T-helper 17 cell (primary cell): ENCODE measurements at places on chromosomes 3 and 15.

- H3K27ac ChIP-seq, result no peak overlapping the region
- no peak overlapping the region for H3K4me3 ChIP-seq
- DNase-seq, result no peak
- peaks cover 28% of the 10 kb centered on the region for H3K27me3 ChIP-seq
- H3K4me1 ChIP-seq, result no peaks in the 10 kb centered on the region
Observed at GRCh38 chr15:86106306-86106705, 26.6 kb downstream of the AGBL1 start.

DNA sequence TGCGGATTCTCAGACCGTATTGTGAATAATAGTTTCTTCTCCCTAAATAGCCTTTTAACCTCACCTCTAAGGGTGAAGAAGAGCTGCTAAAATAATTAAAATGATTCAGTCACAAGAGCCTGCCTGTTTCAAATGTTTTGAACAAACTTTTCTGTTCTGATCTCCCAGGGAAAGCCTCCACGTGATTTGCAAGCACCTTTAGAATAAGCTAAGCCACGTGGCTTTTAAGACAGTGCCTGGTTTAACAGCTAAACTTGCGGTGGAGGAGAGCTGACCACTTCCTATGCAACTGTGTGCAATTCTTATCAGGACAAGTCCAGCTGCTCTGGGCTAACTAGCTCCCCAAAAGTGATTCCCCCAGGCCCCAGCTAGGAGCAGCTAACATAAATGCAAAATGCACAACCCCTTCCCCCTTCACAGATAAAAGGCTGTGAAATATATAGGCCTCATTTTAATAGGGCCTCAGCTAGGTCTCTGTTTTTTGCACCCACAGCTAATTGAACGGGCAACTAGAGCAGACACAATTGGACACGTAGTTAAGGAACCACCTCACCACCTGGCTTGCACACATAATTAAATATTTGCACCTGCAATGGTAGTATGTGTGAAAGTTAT lies 401.2 kb upstream of the NR2F2 start:
- DNase-seq, result no peak
- H3K36me3 ChIP-seq, result no peaks in the 10 kb centered on the region
- no peaks in the 10 kb centered on the region for H3K27me3 ChIP-seq
- no peak overlapping the region for H3K4me3 ChIP-seq

DNA sequence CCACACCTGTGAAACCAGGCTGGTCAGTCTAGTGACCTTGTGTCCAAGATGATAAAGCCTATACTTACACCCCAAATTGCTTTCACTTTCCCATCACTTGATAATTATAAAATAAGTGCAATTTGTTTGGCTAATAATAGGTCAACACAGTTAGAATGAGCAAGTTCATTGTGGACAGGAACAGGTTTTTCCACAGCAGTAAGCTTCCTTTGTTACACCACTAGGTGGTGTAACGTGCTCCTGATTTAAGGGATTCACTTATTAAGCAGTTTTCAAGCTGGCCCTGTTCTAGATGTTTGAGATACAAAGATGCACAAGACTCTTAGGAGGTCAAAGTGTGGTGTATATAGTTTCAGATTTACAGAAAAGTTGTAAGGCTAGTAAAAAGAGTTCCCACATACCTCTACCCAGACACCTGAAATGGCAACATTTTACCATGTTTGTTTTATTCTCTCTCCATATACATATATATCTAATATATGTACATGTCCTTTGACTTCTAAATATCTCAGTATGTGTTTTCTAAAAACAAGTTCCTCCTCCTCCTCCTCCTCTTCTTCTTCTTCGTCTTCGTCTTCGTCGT lies 6.8 kb upstream of the MFSD1 start:
- no peak for DNase-seq
- H3K27ac ChIP-seq, result no peak overlapping the region
- no peaks in the 10 kb centered on the region for H3K27me3 ChIP-seq
- no peak overlapping the region for H3K4me3 ChIP-seq
- H3K36me3 ChIP-seq, result no peaks in the 10 kb centered on the region
- peaks cover 3% of the 10 kb centered on the region for H3K4me1 ChIP-seq

- no peak overlapping the region for H3K4me3 ChIP-seq
- H3K36me3 ChIP-seq, result no peaks in the 10 kb centered on the region
- no peaks in the 10 kb centered on the region for H3K4me1 ChIP-seq
- H3K27me3 ChIP-seq, result peaks cover 21% of the 10 kb centered on the region
- no peak for DNase-seq
- H3K27ac ChIP-seq, result no peak overlapping the region
Observed at GRCh38 chr3:113873293-113873692, 34.7 kb downstream of the GRAMD1C start.

GRCh38 chr3:103060242-103060641 lies 625.4 kb downstream of the ZPLD1 start:
- H3K4me3 ChIP-seq, result no peak overlapping the region
- no peaks in the 10 kb centered on the region for H3K27me3 ChIP-seq
- DNase-seq, result no peak
- no peak overlapping the region for H3K27ac ChIP-seq

GRCh38 chr3:60469481-60469880 lies 781.8 kb downstream of the FHIT start:
- H3K4me1 ChIP-seq, result no peaks in the 10 kb centered on the region
- H3K36me3 ChIP-seq, result no peaks in the 10 kb centered on the region
- no peak overlapping the region for H3K27ac ChIP-seq
- DNase-seq, result no peak
- H3K4me3 ChIP-seq, result no peak overlapping the region
- no peaks in the 10 kb centered on the region for H3K27me3 ChIP-seq

GRCh38 chr15:34109797-34110663 lies 8.1 kb downstream of the PGBD4 start:
- no peaks in the 10 kb centered on the region for H3K36me3 ChIP-seq
- peaks cover 14% of the 10 kb centered on the region for H3K27me3 ChIP-seq
- DNase-seq, result no peak
- H3K27ac ChIP-seq, result no peak overlapping the region
- no peaks in the 10 kb centered on the region for H3K4me1 ChIP-seq
- H3K4me3 ChIP-seq, result no peak overlapping the region

GRCh38 chr3:52299879-52300611 lies 12.4 kb downstream of the GLYCTK start:
- H3K4me1 ChIP-seq, result peaks cover 14% of the 10 kb centered on the region
- no peak overlapping the region for H3K4me3 ChIP-seq
- H3K27me3 ChIP-seq, result no peaks in the 10 kb centered on the region
- no peaks in the 10 kb centered on the region for H3K36me3 ChIP-seq
- no peak for DNase-seq
- H3K27ac ChIP-seq, result no peak overlapping the region

GRCh38 chr3:129329858-129330257 lies 51.2 kb downstream of the HMCES start:
- no peak for DNase-seq
- no peaks in the 10 kb centered on the region for H3K36me3 ChIP-seq
- H3K4me1 ChIP-seq, result no peaks in the 10 kb centered on the region
- no peak overlapping the region for H3K27ac ChIP-seq

DNA sequence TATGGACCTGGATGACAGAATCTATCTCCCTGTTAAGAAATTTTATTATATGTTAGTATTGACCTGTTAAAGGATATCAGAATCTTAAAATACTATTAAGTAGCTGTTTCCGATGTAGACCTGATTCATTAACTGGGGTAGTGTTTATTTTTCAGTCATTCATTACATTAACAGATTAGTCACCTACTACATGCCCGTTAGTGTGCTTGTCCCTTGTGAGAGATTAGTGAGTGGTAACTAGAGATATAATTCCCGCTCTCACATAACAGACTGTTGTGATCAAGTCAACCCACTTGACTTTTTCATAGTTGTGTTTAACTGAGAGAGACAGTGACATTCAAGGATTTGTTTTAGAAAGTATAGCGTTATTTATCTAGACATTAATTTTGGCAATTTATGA lies 166.8 kb downstream of the TCF12 start:
- peaks cover 20% of the 10 kb centered on the region for H3K4me1 ChIP-seq
- H3K4me3 ChIP-seq, result no peak overlapping the region
- H3K27me3 ChIP-seq, result no peaks in the 10 kb centered on the region

GRCh38 chr3:122688996-122689395 lies 8.4 kb downstream of the PARP14 start:
- no peak overlapping the region for H3K4me3 ChIP-seq
- H3K27ac ChIP-seq, result no peak overlapping the region
- H3K27me3 ChIP-seq, result no peaks in the 10 kb centered on the region
